ENCODE measurements at places on chromosomes 5 and 9.

GRCh38 chr5:103407402-103407801, 148.8 kb downstream of the MACIR start:
- DNase-seq, result peak; percentile 73

GRCh38 chr5:150326707-150327106, 24.0 kb upstream of the ARSI start:
- DNase-seq, result no peak

DNA sequence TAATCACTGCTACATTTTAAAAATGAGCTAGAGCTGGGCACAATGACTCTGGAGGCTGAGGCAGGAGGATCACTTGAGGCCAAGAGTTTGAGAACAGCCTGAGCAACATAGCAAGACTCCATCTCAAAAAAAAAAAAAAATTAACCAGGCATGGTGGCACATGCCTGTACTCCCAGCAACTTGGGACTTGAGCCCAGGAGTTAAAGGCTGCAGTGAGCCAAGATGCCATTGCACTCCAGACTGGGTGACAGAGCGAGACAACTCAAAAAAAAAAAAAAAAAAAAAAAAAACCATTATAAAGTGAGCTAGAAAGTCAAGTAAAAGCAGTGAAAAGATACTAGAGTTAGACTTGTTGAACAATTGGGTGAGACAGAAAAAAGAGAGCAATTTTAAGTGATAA, 28.2 kb downstream of the FEM1C start:
- no peak for DNase-seq

DNA sequence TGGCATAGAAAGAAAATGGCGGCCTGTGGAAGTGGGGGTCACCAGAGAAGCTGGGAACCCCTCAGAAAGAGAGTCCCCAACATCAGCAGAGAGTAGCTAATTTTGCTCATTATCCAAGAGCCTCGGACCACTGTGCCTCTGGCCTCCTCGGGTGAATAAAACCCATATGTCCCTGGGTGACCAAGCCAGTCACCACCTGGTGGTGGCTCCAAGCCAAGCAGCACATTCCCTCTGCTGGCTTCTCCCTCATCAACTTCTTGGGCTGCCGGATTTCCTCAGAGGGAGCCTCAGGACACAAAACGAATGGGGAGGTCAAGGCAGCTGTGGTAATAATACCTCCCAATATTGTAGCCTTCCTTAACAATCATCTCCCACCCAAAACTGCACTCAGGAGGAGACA, 242.5 kb downstream of the NFIB start:
- peak; percentile 5 for DNase-seq

All from M059J (cell line).